ENCODE measurements at places on chromosomes 6 and 20.

DNA sequence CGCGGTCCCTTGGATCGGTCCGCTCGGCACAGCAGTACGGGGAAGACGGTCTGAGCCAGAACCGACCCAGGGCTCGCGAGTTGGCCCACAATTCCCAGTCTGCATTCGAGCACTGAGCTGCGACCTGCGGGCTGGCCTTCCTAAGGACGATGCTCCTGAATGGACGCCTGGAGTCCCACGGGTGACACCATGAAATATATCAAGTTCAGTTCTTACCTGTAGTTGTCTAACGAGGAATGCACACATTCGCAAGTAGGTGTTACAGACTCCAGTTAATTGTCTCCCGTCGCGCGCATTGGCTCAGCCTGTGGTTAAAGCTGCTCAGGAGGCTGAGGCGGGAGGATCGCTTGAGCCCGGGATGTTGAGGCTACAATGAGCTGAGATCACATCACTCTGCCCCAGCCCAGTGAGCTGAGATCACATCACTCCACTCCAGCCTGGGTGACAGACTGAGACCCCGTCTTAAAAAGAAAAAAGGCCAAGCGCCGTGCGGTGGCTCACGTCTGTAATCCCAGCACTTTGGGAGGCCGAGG, 802 bp downstream of the PEX7 start:
- DNase-seq = no peak

GRCh38 chr6:55953335-55953734, 77.9 kb upstream of the BMP5 start:
- DNase-seq = no peak

- DNase-seq = no peak
Measured at GRCh38 chr6:110810896-110811586, 4.2 kb downstream of the CDK19 start.

DNA sequence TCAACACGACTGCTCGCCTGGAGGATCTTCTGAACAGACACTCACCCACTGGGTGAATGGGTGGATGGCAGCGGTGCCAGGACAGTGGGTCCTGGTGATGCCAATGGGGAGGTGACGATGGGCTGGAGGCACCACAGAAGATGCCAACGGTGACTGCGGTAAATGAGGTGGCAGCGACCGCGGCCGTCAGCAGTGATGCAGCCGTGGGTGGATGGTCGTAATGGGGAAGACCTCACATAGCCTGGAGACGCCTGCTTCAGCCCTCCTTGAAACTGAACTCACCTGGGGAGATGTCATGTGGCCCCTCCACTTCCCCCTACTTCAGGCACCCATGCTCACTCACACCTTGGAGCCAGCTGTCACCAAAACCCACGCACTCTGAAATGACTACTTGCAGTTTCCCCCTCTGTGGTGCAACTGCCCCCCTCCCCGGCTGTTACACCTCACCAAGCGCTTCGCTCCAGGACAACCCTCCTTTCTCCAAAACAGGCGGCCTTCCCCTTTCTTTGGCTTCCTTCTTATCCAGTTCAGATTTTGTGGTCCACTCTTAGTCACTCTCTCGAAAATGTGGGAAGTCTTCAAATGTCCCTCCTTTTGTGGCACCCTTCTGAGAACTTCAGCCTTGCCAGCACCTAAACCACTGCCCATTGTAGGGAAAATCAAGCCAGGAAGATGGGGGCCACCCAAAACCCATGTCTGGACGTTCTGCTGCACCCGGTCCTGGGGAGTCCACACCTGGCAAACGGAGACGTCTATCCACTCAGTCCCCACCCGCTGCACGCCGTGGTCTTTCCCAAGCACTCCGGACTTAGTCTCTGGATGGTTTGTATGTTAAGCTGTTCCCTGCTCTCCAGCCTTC, 10.4 kb upstream of the ABHD16B start:
- DNase-seq = no peak

DNA sequence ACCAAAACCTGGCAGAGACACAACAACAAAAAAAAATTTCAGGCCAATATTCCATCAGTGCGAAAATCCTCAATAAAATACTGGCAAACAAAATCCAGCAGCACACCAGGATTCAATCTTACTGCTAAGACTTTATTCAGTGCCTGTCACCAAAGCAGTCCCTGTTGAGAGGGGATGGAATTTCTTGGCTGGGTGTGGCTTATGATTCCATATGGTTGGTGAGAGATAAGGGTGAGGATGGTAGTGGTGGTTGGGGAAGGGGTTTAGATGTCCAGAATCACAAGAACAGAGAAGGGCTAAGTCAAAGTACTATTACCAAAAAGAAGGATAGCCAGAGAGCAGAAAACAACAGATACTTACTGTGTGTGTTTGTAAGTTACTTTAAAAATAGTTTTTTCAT, 152.8 kb upstream of the SLC35B3 start:
- DNase-seq = no peak

GRCh38 chr6:13715444-13715883, 3.8 kb upstream of the RANBP9 start:
- no peak for DNase-seq

GRCh38 chr6:93644611-93645010, 225.3 kb upstream of the EPHA7 start:
- DNase-seq = no peak

GRCh38 chr6:8132130-8132529, 29.8 kb upstream of the EEF1E1 start:
- DNase-seq = no peak

GRCh38 chr20:36871640-36872570, 4.0 kb upstream of the TLDC2 start:
- no peak for DNase-seq

GRCh38 chr6:42774201-42774600, 7.7 kb upstream of the BICRAL start:
- no peak for DNase-seq

- no peak for DNase-seq
Measured at GRCh38 chr20:53491462-53491861, 102.2 kb downstream of the ZNF217 start.

- no peak for DNase-seq
Measured at GRCh38 chr6:46103441-46104115, 26.2 kb upstream of the ENPP4 start.

DNA sequence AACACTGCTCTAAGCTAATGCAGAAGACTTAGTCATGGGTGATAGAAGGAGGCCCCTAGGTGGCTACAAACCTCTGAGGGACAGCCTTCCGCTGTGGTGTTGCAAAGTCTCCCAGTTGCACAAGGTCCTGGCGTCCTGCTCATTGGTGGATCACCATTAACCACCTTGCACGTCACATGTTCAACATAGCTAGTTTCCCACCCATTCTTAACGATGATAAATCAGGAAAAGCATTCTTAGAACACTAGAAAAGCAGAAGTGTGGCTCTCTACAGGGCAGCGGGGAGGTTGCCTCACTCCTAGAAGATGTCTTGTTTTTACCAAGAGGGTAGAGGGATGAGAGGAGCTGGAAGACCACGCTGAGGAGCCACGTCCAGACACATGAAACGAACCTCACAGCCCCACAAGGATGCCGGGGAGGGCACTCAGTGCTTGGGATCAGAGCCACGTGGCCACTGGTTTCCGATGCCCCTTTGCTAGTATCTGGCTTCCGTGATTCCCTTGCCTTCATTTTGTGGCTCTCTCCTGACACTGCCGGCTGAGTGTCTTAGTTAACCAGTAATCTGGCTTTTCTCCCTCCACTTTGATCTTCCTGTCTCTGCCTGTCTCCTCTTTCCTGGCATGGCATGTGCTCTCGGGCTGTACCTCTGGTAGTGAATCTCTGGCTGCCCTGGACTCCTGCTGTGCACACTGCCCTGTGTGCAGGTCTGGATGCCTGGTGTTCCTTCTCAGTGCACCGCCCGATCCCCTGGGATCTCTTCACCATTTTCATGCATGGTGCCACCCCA, 91.4 kb upstream of the NEDD9 start:
- peak; percentile 50 for DNase-seq

- no peak for DNase-seq
Measured at GRCh38 chr6:170049641-170050561, 241.0 kb downstream of the DLL1 start.

- no peak for DNase-seq
Measured at GRCh38 chr20:52649727-52650126, 322.4 kb upstream of the TSHZ2 start.

DNA sequence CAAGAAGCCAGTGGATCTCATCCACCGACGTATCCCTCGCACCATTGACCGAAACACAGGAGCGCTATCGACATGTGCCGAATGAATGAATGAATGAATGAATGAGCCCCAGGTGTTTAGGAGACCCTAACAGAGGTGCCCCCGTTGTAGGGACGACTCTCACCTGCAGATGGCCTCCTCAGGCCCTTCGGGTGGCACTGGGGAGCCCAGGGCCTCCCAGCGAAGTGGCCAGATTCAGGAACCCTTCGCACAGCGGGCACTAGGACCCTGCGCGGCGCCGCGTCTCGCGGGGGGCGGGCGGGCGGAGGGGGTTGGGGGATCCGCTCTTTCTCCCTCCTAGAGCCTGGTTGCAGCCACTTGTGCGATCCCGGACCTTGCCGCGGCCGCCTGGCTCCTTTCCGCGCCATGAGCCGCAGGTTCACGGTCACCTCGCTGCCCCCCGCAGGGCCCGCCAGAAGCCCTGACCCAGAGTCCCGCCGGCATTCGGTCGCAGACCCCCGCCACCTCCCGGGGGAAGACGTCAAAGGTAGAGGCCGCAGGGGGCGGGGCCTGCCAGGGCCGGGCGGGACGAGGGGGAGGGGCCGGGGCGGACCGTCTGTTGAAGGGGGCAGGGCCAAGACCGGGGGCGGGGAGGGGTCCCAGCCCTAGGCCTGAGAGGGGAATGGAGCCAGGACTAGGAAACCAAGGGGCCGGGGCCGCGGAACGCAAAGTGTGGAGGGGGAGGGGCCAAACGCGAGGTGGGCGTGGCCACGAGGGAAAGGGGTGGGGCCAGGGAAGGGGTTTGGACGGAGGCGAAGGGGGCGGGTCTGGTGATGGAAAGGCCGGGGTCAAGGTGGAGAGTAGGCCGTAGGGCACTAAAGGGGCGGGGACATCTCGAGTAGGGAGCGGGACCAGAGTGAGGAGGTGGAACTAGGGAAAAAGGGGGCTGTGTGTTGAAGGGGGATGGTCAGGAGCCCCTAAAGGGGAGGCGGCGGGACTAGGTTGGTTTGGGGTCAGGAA, 7.4 kb upstream of the SLC12A5 start:
- DNase-seq = no peak

- DNase-seq = no peak
Measured at GRCh38 chr6:25224242-25224641, 54.9 kb upstream of the CARMIL1 start.

- DNase-seq = no peak
Measured at GRCh38 chr20:36818861-36819260, 45.3 kb upstream of the DSN1 start.

- no peak for DNase-seq
Measured at GRCh38 chr6:34510299-34510698, 44.4 kb downstream of the PACSIN1 start.

DNA sequence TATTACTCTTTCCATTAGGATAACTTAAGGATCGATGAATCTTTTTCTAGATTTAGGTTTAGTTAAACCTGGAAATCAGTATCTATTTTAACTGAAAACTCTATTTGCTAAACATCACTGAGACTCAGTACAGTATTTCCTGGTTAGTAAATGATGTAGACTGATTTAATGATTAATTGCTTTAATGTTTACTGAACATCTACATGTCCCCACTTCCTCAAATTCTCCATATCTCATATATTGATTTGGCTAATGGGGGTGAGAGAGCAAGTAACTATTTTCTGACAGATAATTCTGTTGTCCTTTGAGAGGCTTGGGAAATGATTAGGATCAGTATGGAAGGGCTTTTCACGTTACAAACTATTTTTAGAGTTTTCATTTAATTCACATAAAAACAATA, 10.3 kb downstream of the MKKS start:
- DNase-seq = no peak

DNA sequence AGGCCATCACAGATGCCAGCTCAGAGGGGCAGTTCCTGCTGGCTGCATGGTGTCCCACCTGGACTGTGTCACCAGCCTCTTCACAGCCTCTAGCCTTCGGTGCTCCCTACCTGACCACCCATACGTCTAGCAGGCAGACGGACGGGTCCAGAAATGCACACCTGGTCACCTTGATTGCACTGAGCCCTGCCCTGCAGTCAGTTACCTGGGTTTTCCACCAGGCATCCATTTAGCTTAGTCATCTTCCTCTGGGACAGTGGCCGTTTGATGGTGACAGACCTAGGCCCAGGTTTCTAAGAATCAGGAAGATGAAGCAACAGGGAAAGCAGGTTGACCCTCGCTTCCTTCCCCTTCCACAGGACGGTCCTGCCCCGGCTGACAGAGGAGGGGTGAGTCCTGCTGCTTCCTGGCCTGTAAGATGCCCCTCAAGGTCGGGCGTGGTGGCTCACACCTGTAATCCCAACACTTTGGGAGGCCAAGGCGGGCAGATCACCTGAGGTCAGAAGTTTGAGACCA, 9.8 kb upstream of the BPI start:
- no peak for DNase-seq

- DNase-seq = no peak
Measured at GRCh38 chr20:9903048-9903655, 64.3 kb upstream of the PAK5 start.

- no peak for DNase-seq
Measured at GRCh38 chr6:815348-815738, 122.4 kb upstream of the EXOC2 start.

DNA sequence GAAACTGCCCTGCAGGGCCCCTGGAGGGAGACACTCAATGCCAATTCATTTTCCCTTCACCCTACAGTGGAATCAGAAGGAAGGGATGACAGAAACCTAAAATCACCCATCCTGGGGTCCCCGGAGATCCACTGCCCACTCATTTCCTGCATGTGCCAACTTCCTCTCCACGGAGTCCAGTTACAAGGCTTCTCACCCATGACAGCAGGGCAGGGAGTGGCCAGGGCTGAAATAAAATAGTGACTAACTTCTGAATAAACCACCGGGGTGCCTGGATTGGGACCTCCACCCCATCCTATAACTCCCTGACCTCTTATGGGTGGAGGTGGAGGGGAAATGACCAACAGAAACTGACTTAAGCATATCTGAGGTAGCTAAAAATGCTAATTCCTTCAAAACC, 362.3 kb downstream of the MAFB start:
- DNase-seq = no peak

GRCh38 chr20:1313236-1313964, 15.5 kb downstream of the SDCBP2 start:
- DNase-seq = peak; percentile 49

DNA sequence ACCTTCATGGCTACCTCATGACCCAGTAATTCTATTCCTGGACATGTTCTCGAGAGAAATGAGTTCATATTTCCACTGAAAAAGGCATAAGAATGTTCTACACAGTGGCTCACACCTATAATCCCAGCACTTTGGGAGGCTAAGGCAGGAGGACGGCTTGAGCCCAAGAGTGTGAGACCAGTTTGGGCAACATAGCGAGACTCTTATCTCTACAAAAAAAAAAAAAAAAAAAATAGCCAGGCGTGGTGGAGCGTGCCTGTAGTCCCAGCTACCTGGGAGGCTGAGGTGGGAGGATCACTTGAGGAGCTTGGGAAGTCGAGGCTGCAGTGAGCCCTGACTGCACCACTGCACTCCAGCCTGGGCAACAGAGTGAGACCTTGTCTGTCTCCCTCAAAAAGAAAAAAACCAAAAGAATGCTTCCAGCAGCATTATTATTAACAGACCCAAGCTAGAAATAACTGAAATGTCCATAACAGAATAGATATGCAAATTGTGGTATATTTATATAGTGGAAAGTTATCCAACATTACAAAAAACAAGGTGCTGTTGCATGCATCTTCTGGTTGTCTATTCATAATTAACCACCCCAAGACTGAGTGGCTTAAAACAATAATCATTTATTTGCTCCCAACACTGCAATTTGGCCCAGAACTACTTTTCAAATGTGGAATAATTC, 9.4 kb upstream of the RAB44 start:
- no peak for DNase-seq

Measured in C1 segment of cervical spinal cord (tissue), 14 donors.